ENCODE measurements at places on chromosomes 4 and X. TPM values are rescaled to one million over a fixed set of nuclear protein-coding genes. Genes with fewer than 3 reads are reported as not detected.

HTR2C gene
- total RNA-seq = 1.7 TPM

KLB gene
- 1.2 TPM for total RNA-seq

KCNE5 gene
- total RNA-seq = 1.2 TPM

SCRG1 gene
- total RNA-seq = 0.49 TPM

GABRE gene
- 176 TPM for total RNA-seq

ODAPH gene
- not detected for total RNA-seq

CXCR3 gene
- total RNA-seq = not detected

PLAC1 gene
- total RNA-seq = not detected

SMR3B gene
- not detected for total RNA-seq

STEEP1 gene
- 26.5 TPM for total RNA-seq

STAP1 gene
- total RNA-seq = not detected

SPANXD gene
- total RNA-seq = not detected

JAKMIP1 gene
- total RNA-seq = 5.2 TPM

MAP3K15 gene
- 0.25 TPM for total RNA-seq

DNA sequence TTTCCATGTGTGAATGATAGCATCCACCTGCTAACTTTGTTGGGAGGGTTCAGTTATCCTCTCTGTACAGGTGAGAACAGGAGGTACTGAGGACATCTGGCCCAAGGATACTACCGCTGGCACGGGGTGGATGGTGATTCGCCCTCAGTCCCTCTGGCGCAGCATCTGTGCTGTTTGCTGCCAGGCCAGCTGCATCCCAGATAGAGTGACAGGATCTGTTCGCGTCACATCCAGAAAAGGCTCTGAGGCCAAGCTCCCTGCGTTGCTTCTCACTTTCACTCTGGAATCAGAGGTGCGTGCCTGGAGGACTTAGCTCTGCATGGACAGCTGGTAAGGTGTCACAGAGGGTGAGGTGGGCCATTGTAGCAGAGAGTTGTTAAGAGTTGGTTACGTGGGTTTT, 95.4 kb downstream of the TBL1X start:
- no peak for DNase-seq

DNA sequence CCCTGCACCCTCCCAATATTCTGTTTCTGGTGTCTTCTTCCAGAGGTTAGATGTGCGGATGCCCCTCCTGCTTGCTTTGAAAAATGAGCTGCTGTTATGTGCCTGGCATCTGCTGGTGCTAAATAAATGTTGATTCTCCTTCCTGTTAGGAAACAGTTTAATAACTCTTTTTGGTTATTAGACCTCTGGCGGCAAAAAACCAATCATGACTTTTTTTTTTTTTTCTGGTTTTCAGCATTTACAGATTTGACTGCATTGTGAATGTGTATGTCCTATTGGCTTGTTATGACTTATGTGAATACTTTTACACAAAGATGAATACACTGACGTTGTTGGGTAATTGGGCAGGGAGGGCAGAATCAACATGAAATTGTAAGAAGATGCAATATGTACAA, 13.6 kb upstream of the TMEM156 start:
- DNase-seq = no peak

GRCh38 chr4:101027721-101028120, 319.6 kb downstream of the PPP3CA start:
- no peak for DNase-seq

DNA sequence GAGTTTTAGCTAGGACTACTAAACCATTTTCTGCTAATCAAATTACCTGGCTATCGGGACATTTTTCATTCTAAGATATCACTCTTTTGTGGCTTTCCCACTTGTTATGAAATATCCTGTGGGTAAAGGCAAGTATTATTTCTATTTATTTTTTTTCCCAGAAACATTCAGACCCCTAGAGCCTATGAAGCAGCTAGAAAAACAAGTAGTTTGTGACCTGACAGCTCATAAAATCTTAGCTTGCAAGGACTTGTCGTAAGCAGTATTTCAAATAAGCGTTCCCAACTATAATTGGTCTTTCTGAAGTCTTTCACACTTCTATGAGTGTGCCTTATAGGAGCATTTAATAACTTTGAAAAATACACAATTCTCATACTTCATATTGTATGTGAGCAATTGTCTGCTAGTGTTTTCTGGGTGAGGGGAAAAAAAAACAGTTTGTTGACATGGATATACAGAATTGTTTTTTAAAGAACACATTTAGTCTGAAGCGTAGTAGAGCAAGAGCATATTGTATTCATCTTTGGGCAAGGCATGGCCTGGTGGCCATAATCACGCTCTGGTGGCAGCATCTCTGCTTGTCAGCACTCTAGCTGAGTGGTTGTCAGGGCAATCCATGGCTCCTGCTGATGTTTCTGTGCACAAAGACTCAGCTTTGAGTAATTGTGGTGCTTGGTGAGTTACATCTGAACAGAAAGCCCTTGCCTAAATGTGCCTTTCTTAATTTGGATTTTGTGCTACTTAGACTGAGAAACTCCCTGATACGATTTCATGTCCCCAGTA, 2.6 kb downstream of the MCUB start:
- no peak for DNase-seq

DNA sequence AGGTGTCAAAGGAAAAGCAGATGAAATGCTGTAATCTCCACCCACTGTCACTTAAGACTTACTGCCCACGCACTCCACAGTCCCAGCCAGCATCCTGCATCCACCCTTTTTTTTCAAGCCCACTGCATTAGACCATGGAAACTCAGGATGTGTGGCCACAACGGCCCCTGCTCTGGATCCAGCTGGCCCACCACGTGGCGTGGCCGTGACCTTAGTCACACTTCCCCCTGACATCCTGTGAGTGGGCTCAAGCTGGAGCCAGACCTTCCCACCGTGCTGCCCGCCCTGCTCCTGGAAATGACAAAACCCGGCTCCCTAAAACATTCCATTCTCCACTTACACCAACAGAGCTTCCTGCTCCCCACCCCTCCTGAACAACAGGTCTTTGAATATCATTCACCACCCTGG, 588.3 kb upstream of the DIPK2B start:
- no peak for DNase-seq

- DNase-seq = no peak
These were observed 86.2 kb downstream of the SLC39A8 start for GRCh38 chr4:102259081-102259480.

DNA sequence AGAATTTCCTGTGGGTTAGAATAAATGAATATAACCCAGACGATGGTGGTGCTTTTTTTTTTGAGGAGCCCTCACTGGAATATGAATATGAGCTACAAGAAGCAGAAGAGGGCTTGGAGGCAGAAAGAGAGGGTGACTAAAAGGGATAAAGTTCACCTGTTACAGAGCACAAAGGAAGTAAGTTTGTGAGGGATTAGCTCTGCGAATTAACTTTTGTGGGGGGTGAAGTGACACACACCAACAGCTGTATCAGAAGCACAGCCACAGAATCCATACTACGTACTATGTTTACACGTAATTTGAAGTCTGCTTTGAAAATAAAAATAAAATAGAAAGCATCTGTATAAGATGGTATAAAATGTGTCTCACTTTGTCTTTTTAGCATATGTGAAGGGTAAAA, 963.6 kb upstream of the DIAPH2 start:
- DNase-seq = no peak

DNA sequence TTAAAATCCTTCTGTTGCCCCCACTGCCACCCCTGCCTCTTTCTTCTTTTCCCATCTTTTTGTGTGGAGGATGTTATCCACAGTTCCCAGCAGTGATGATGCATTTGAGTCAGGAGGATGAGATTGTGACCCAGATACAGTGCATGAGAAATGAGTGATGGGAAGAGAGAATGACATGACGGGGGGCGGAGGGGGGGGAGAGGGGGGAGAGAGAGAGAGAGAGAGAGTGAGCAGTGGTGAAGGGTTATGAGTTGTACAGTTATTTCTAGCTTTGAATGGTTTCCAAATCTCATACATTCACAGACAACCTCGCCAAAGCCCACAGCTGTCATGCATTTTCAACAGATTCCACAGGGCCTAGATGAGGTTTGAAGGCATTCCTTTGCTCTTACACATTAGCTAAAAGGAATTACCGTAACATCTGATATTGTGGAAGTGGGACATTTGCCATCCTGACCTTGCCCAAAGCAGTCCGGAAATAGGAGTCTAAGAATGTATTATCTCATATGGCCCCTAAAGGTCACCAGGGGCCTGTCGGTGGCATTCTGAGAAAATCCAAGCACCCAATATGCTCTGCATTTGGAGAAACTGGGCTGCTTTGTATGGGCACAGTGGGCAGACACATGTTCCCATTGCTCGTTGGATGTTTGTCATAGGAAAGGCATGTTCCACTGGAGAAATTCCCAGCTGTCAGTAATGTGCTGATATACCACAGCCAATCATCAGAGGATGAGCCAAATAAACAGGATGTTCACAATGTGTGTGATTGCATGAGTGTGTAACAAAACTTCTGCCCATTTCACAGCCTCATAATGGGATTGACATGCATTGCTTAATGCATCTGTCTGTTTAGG, 435.8 kb downstream of the SPRY1 start:
- no peak for DNase-seq

DNA sequence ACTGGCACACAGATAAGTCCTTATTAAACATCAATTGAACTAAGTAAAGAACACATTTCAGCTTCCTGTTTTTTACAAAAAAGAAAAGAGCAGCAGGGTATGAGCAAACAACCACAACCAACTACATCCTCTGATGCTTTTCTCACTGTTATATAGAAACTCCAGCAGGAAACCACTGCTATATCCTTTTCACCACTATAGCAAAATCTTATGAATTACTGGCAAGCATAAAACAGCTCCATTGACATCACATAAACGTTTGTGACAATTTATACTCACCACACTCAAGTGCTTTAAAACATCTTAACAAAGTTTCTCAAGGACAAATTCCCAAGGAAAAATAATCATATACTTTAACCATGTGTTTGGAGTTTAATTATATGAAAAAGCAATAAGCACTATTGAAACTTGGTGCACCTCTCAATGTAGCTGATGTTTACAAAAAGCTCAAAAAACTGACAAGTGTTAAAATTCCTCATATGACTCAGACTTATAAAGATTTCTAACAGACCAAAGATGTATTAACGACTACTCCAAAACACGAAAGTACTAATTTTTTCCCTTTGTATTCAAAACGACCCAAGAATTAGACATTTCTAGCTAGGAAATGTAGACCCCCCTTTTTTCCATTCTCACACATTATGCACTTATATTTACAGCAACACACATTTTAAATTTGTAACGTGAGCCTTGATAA, 12.9 kb downstream of the GPRIN3 start:
- DNase-seq = no peak

- DNase-seq = no peak
These were observed 4.7 kb upstream of the ASMT start for GRCh38 chrX:1610166-1610565.

GRCh38 chr4:111127841-111128240, 505.0 kb upstream of the PITX2 start:
- no peak for DNase-seq

GRCh38 chr4:153763404-153763803, 3.6 kb upstream of the RNF175 start:
- no peak for DNase-seq

GRCh38 chr4:112173593-112174558, 28.6 kb downstream of the FAM241A start:
- no peak for DNase-seq

DNA sequence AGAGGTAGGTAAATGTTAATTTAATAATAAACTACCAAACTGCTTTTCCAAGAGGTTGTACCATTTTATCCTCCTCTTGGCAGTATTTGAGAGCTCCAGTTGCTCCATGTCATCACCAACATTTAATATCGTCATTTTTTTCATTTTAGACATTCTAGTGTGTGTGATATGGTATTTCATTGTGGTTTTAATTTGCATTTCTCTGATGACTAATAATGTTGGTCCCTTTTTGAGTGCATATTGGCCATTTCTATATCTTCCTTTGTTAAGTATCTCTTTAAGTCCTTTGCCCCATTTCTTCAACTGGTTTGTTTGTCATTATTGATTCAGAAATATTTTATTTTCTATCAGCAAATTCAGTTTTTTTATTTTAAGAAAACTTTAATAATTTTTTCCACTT, 88.8 kb downstream of the MAPK10 start:
- no peak for DNase-seq

- no peak for DNase-seq
These were observed 41.5 kb upstream of the ANKRD50 start for GRCh38 chr4:124753941-124754581.

- DNase-seq = no peak
These were observed 287.3 kb upstream of the CLNK start for GRCh38 chr4:10971800-10972401.

GRCh38 chr4:5979981-5980380, 38.2 kb downstream of the C4orf50 start:
- DNase-seq = no peak

DNA sequence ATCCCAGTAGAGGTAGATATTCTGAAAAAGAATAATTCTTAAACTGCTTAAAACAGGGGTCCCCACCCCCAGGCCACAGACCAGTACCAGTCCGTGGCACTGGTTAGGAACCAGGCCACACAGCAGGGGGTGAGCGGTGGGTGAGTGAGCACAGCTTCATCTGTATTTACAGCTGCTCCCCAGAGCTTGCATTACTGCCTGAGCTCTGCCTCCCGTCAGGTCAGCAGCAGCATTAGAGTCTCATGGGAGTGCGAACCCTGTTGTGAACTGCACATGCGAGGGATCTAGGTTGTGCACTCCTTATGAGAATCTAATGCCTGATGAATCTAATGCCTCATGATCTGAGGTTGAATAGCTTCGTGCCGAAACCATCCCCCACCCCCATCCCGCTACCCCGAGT, 76.8 kb downstream of the FAM114A1 start:
- no peak for DNase-seq

GRCh38 chrX:109848461-109849050, 115.5 kb upstream of the ACSL4 start:
- no peak for DNase-seq

GRCh38 chr4:66229885-66230284, 559.6 kb upstream of the EPHA5 start:
- DNase-seq = no peak

- DNase-seq = no peak
These were observed 201.4 kb downstream of the AASDH start for GRCh38 chr4:56185901-56186300.

DNA sequence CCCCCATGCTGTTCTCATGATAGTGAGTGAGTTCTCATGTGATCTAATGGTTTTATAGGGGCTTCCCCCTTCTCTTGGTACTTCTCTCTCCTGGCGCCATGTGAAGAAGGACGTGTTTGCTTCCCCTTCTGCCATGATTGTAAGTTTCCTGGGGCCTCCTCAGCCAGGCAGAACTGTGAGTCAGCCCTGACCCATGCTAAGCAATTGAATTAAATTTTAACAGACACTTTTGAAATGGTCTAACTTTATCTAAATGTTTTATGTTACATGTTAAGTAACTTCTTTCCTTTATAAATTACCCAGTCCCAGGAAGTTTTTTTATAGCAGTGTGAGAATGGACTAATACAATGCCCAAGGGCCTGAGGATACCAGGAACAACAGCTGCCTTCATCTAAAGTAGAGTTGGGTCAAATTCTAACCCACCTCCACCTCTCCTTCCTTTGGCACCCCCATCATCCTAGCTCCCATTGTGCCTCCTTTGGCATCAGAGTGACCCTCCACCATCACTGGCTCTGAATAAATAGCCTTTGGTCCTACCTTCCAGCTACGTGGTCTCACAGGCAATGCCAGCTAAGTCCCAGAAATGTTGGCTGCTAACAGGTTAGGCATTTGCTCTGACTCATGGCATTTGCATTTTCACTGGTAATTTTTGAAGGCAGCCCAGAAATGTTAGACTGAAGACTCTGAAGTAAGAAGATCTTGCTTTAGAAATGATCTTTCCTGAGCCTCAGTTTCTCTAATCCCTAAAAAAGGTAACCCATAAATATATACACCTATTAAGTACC, 182.1 kb downstream of the MOSPD2 start:
- DNase-seq = no peak

Data from vagina (tissue), 2 donors.